ENCODE measurements at places on chromosomes 1 and 21.
A peak's percentile ranks its signal among the peaks of the same experiment; 100 is the strongest.

- peak; percentile 97 for DNase-seq
Observed at GRCh38 chr1:47432071-47433036, 5.5 kb upstream of the FOXD2 start.

DNA sequence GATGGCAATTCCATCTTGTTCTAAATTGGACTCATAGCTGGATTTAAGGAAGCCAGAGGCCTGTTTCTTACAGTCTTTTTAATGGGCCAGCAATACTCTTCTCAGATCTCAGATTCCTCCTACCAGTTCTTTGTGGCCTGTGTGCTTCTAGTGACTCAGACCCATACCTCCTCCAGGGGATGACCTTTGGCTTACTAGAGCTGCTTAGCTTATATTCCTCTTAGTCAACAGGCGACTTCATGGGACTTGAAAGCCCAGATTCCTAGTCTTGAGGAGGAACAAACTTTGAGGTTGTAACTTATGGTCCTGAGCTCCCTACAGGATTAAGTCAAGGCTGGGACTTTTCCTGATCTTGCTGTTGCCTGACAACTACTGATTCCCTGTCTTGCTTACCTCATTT lies 12.4 kb upstream of the PAPPA2 start:
- no peak for DNase-seq

GRCh38 chr1:14923727-14924452 lies 229.7 kb upstream of the TMEM51 start:
- peak; percentile 64 for DNase-seq

GRCh38 chr1:213622365-213623063 lies 365.3 kb upstream of the PROX1 start:
- DNase-seq, result peak; percentile 42

- DNase-seq, result no peak
Observed at GRCh38 chr1:209420276-209420675, 163.2 kb upstream of the CAMK1G start.

DNA sequence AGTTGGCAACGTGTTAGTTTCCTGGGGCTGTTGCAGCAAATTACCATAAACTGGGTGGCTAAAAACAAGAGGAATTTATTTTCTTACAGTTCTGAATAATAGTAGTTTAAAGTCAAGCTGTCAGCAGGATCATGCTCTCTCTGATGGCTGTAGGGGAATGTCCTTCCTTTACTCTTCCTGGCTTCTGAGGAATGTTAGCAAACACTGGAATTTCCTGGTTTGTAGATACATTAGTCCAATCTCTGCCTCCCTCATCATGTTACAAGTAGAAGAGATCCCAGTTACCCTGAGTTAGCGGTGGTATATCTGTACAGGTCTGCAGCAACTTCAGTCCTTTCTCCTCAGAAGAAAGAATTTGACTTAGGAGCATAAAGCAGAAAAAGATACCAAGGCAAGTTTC lies 2249.1 kb downstream of the NCAM2 start:
- DNase-seq, result no peak

DNA sequence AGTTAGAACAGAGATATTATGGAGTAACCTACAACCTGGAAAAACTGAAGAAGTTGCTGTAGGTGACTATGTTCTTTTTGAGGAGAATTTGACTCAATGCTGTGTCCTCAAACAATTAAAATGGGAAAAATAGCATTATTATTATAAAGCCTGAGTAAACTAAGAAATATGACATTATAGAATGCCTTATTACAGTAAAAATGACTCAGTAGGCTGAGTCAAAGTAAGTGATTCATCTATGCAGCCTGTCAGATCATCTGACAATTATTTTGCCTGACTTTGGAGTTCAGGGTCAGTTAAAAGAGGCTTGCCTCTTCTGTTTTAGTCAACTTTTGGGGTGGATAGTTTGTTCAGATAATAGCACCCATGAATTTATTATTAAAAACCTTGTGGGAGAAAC lies 150.8 kb upstream of the PTGFR start:
- DNase-seq, result no peak

- no peak for DNase-seq
Observed at GRCh38 chr1:78651241-78651640, 1.6 kb downstream of the IFI44 start.

GRCh38 chr1:225631021-225631663 lies 21.8 kb downstream of the ENAH start:
- DNase-seq, result no peak

- peak; percentile 50 for DNase-seq
Observed at GRCh38 chr1:178189814-178190213, 95.9 kb downstream of the RASAL2 start.

- no peak for DNase-seq
Observed at GRCh38 chr21:25369524-25370300, 237.6 kb downstream of the MRPL39 start.

DNA sequence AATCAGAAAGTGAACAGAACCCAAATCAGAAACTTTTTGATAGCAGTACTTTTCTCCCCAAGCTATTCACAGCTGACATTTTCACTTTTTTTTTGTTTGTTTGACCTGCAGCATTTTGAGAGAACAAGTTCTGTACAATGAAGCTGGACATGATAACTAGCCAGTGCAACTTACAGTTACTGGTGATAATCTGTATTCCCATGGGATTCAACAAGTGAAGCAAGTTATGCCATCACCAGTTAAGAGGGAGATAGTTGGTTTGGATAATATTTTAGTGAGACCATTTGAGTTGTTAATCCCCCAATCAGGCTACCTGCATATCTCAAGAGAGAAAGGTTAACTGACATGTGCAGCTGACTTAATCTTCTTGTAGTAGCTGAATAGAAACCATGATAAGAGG lies 18.1 kb downstream of the SON start:
- no peak for DNase-seq

DNA sequence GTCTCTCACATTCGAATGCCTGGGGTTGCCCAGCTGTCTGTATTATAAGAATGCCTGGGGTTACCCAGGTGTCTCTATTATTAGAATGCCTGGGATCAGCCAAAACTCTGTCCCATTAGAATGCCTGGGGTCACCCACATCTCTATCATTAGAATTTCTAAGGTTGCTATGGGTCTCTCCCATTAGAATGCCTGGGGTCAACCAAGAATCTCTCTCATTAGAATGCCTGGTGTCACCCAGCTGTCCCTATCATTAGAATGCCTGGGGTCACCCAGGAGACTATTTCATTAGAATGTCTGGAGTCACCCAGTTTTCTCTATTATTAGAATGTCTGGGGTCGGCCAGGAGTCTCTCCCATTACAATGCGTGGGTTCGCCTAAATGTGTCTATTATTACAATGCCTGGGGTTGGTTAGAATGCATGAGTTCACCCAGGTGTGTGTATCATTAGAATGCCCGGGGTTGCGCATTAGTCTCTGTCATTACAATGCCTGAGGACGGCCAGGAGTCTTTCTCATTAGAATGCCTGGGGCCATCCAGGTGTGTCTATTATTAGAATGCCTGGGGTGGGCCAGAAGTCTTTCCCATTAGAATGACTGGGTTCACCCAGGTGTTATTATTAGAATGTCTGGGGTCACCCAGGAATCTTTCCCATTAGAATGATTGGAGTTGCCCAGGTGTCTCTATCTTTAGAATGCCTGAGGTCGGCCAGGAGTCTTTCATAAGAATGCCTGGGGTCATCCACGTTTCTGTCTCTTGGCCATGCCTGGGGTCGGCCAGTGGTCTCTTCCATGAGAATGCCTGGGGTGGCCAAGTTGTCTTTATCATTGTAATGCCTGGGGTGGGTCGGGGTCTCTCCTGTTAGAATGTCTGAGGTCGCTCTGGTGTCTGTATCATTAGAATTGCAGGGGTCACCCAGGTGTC lies 59.6 kb downstream of the RNF187 start:
- DNase-seq, result no peak

GRCh38 chr1:164726235-164726634 lies 167.3 kb downstream of the PBX1 start:
- DNase-seq, result no peak

- no peak for DNase-seq
Observed at GRCh38 chr21:14750041-14750440, 203.9 kb upstream of the SAMSN1 start.

GRCh38 chr1:26938004-26938658 lies 16.6 kb downstream of the NUDC start:
- DNase-seq, result no peak

DNA sequence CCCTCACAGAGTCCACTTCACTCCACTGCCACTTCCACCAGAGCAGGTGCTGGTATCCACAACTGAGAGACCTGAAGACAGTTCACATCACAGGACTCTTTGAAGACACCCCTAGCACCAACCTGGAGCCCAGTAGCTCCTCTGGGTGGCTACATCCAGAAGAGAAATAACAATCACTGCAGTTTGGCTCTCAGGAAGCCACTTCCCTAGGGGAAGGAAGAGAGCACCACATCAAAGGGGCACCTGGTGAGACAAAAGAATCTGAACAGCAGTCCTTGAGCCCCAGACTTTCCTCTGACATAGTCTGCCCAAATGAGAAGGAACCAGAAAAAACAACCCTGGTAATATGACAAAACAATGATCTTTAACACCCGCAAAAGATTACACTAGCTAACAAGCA lies 113.2 kb downstream of the TENT5C start:
- no peak for DNase-seq

GRCh38 chr1:171257607-171258076 lies 9.3 kb downstream of the FMO1 start:
- peak; percentile 47 for DNase-seq
